ENCODE measurements at places on chromosomes 6 and 20.

DNA sequence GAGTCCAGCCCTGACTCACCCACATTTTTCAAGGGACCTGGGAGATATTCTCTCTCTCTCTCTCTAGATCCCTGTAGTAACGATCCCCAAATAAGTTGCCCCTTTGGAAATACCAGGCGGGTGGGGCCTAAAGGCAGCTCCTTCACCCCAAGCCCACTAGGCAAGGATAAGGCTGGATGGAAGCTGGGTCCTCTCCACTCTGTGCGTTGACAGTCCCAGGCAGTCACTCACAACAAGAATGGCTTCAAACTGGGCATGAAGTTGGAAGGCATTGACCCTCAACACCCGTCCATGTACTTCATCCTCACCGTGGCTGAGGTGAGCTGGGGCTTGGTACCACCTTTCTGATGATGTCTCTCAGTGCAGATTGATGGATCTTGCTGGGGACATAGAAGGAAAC is 21.6 kb downstream of the L3MBTL1 start:
- no peak for DNase-seq

- DNase-seq: no peak
Observed at GRCh38 chr6:39310542-39310941, 3.7 kb downstream of the KCNK17 start.

GRCh38 chr20:38084425-38084951 is 50.9 kb downstream of the RPRD1B start:
- DNase-seq: no peak

- no peak for DNase-seq
Observed at GRCh38 chr20:10701607-10702006, 27.8 kb upstream of the JAG1 start.

GRCh38 chr6:167162591-167162990 is 4.8 kb upstream of the GPR31 start:
- no peak for DNase-seq

- peak; percentile 97 for DNase-seq
Observed at GRCh38 chr20:63980806-63981728, at the start of gene PRPF6. Gene PRPF6 (plus strand): TSS chr20:63981132. CDS start chr20:63981246, 114 bp downstream.

DNA sequence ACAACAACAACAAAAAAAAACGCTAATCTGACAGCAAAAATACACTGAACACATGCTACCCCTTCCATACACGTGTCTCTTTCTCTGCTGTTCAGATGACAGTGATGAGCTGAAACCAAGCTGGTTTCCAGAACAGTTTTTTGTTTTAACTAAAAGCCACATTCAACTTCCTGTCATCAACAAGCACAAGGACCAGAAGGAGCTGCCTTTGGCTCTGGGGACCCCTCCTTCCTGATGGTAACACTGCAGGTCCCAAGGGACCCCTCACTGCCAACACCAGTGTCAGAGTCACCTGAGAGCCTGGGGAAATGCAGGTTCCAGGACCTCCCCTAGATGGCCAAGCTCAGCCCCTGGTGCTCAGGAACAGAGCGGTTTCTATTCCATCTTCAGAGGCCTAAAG is 6.0 kb downstream of the CST7 start:
- no peak for DNase-seq

GRCh38 chr6:68633972-68634725 is 933 bp upstream of the ADGRB3 start:
- no peak for DNase-seq

DNA sequence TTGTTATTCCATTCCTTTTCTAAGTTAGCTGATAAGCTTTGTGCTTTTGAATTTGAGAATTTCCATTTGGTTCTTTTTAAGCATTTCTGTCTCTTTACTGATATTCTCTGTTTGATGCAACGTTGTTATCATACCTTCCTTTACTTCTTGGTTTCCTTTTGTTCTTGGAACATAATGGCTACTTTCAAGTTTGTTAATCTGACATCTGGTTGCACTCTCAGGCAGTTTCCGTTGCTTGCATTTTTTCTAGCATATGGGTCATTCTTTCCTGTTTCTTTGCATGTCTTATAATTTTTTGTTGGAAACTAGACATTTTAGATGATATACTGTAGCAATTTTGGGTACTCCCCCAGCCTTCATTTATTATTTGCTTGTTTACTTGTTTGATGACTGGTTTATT is 12.5 kb downstream of the CDC5L start:
- DNase-seq: no peak

- DNase-seq: no peak
Observed at GRCh38 chr6:89952105-89952671, 57.9 kb downstream of the GJA10 start.

GRCh38 chr6:34239893-34240292 is 3.2 kb downstream of the HMGA1 start:
- no peak for DNase-seq

DNA sequence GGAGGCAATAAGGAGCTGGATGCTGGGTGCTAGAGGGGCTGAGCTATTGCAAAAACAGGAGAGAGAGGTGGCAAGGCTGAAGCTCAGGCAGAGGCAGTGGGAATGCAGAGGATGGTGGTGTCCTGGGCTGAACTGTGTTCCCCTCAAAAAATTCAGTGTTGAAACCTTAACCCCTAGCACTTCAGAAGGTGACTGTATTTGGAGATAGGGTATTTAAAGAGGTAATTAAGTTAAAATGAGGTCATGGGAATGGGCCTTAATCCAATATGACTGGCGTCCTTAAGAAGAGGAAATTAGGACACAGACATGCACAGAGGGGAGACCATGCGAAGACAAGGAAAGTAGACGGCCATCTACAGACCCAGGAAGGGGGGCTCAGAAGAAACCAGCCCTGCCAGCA is 11.5 kb upstream of the MMP9 start:
- no peak for DNase-seq
